ENCODE measurements at places on chromosomes 13 and 19. TPM values are rescaled to one million over a fixed set of nuclear protein-coding genes. Genes with fewer than 3 reads are reported as not detected.

Gene MYCBP2
- total RNA-seq, result 132 TPM

Gene KLK15
- not detected for total RNA-seq

Gene TUBB4A
- not detected for total RNA-seq

Gene FGF14
- total RNA-seq, result 0.06 TPM

Gene TTC9B
- not detected for total RNA-seq

Gene AKAP8
- 9.4 TPM for total RNA-seq

Gene KLK6
- not detected for total RNA-seq

Gene UGGT2
- 21.4 TPM for total RNA-seq

Gene DLEU7
- not detected for total RNA-seq

Gene ACP5
- total RNA-seq, result not detected

Gene PRRG2
- 3.6 TPM for total RNA-seq

Gene ZNF837
- total RNA-seq, result 4.8 TPM

Gene GSX1
- not detected for total RNA-seq

Gene LILRB3
- not detected for total RNA-seq

Gene KISS1R
- not detected for total RNA-seq
